ENCODE measurements at places on chromosomes 1 and 21.

GRCh38 chr1:205519541-205520131 is 15.2 kb downstream of the CDK18 start:
- DNase-seq: no peak

DNA sequence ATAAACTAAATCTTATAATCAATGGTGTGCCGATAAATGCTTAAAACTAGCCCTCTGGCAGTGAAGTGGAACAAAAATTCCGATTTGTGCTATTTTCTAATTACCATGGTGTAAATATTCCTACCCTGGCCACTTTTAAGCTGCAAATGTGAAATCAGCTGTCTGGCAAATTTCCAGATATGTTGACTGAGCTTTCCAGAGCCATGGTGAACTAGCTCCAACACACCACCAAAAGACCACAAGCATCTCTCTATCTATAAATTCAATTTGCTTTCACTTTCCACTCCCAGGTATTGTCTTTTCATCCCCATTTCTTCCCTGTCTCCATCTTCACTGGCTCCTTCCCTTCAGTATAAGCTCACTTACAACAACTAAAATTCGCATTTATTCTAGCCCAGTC is 152.3 kb upstream of the RGS18 start:
- DNase-seq: no peak

DNA sequence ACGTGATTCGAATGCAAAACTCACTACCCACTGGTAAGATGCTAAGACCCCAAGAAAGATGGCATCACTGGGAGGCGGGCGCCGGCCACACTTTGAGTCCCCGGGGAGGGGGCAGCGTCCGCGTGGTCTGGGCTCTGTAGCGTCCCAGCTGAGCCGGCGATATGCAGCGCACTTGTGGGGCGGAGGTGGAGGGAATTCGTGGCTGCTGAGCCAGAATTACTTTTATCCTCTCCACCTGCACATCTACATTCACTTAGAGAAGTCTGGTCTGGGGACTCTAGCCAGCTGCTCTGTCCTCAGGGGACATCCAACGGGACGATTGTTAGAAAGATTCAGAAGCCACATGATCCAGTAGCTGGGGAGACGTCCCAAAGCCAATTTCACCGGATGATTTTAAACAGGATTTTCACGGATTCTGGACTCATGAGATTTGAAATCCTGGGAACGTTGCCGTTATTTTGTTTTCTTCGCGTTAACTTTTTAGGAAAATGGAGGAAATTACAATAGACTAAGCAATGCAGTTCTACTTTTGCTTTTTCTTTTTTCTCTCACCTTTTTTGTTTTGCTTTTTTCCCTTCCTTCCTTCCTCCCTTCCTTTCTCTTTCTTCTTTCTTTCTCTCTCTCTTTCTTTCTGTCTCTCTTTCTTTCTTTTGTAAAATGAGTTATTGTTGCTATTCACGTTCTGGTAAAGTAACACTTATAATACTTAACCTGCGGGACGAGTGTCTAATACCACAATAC is 1.3 kb downstream of the JAM2 start:
- DNase-seq: peak; percentile 16

DNA sequence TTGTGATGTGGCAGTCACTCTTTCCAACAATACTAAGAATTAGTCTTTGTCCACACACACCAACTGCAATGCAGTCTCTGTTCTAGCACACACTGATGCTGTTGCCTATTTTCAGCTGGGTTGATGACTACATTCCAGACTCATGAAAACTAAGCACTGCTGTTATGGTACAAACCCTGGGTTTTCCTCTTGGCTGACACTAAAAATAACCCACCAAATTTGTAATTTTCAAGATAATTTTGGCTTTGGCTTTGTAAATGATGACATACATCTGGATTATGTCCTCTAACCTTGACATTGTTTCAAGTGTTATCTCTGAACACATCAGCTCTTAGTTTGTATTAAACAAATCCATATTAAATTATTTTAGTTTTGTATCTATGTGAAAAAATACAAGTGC is 444.8 kb downstream of the PTPRC start:
- DNase-seq: peak; percentile 65

DNA sequence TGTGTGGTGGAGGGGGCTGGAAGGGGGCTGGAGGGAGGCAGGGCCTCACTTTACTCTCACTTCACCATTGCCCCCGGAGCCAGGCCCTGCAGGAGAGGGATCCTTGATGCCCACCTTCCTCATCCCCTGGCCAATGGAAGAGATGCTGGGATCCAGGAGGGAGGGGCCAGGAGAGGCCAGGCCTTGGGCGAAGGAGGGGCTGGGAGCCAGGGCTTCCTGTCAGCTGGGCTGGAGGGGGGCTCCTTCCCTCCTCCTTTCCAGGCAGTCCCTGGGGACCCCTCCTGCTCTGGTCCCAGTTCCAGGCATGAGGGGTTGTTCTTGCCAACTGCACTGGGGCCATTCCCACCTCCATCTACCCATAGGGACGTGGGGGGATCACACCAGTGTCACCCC is 5.7 kb downstream of the AHDC1 start:
- peak; percentile 64 for DNase-seq

DNA sequence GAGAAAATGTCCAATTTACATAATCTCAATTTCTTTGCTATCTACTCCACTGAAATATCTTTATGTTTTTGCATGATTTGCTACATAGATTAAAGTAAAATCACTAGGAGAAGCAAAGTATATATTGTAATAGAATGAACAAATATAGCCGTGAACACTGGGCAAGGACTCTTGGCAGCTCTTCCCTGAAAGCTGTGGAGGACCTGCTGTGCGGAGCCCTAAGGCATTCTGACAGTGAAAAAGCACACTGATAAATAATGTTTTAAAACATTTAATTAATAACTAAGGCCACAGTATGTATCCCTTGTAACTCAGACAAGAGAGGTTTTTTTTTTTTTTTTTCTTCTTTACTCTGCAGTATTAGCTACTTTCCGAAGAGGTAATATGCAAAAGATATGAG is 256.1 kb upstream of the DPYD start:
- no peak for DNase-seq

DNA sequence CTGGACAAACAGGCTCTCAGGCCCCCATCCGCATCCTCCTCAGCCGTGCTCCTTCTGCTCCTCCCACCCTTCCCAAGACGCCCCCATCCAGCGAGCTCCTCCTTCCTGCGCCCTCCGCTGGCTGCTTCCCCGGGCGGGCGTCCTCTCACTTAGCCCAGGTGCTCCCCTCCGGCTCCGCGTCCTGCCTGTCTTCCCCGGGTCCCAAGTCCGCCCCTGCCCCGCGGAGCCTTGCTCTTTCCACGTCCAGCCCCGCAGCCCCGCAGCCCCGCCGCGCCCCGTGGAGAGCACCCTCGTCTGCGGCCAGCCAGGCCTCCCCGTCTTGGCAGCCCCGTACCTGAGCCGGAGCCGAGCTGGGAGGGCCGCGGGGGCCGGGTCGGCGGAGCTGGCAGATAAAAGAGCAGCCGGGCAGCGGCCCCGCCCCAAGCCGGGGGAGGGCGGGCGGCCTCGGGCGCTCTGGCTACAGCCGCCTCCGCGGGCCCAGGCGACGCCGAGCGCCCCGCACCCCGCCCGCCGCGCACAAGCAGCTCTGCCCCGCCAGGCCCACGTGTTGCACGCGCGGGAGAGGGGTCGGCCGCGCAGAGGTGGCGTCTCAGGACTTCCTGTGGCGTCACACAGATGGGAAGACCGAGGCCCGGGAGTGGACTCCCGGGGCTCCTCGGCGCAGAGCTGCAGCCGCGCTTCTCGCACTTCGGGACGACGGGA is at the start of gene PAQR7:
Gene PAQR7 (minus strand): TSS at position 555 of the 702 bp plus-strand sequence. CDS start 11,869 bp downstream, outside the sequence.
- peak; percentile 85 for DNase-seq

- DNase-seq: peak; percentile 48
Observed at GRCh38 chr1:197521118-197521739, 253.2 kb downstream of the CRB1 start.

- DNase-seq: no peak
Observed at GRCh38 chr1:79507770-79508169, 501.2 kb upstream of the ADGRL4 start.

DNA sequence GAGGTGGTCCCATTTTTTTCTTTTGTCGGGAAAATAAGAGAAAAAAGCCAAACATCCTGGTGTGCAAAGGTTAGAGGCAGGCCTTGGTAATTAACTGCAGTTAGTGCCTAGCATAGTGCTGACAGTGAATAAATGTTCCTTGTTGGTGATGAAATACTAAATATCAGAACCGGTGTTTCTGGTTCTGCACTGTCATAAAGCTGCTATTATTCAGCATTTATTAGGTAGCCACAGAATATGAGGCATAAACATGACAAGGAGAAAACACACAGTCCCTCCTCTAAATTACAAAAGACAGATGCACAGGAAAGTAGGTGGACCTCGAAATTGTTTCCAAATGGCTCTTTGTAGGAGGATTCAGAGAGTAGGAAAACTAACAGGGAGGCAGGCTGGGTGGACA is 122.0 kb upstream of the ADGRL2 start:
- no peak for DNase-seq

DNA sequence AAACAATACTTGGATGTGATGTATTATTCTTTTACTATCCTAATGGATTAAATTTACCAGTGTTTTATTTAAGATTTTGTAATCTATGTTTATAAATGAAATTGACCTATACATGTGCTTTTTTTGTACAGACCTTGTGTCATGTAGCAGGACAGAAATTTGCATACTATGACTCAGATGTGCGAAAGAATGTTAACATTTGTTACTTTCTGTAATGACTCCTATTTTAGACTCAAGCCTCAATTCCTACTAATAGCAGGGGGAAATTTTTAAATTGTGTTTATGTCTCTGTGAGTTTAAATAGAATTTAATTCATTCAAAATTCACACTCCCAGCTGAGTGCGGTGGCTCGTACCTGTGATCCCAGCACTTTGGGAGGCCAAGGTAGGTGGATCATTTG is 21.8 kb upstream of the RIMKLA start:
- no peak for DNase-seq

- no peak for DNase-seq
Observed at GRCh38 chr21:43923391-43923790, 58.4 kb downstream of the AGPAT3 start.

DNA sequence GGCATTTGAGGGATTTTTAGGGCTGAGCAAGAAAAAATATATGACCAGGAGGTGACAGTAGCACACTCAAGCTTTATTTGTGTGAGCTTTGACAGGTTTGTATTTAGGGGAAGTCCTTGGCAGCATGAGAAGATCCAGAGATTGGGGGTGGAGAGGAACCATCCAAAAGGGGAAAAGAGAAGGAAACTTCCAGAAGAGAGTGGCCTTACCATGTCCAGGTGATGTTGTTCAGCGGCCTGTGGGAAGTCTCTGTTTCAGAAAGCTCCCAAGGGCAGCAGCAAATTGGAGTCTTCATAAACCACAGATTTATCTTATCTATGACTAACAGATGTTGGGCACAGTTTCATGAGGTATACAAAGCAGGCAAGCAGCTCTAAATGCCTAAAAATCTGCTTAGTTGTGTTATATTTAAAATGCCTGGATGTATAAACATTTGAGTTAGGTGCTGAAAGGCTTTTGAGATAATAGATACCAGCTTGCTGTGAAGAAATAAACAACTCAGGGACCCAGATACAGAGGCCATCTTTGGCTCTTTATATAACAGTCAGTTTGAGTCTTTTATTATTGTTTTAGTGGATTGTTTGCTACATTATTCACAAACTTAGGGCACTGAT is 21.2 kb upstream of the ADAR start:
- DNase-seq: no peak

DNA sequence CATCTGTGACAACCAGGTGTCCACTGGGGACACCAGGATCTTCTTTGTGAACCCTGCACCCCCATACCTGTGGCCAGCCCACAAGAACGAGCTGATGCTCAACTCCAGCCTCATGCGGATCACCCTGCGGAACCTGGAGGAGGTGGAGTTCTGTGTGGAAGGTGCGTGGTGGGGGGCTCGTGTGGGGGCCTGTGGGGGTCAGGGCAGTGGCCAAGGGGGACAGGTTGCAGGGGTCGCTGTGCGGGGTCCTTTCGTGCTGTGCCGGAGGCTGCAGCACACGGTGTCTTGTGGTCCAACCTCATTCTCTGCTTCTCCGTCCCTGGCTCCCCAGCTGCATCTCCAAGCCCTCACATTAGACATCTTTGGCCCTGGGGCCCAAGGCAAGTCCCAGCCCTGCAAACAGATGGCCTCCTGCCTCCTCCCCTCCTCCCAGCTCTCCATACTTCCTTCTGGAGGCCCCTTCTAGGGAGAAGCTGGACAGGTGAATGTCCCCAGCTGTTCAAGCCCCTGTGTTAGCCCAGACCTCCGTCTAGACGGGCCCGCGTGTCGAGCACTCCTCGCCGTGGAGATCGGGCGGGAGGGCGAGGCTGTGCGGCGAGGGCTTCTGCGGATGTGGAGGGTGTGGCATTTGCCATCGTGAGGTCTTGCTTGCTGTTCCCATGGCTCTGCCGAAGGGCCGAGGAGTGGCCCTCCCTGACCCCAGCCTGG is 2.5 kb downstream of the AGRN start:
- no peak for DNase-seq

GRCh38 chr21:29849735-29850176 is 90.0 kb downstream of the GRIK1 start:
- DNase-seq: peak; percentile 58

- peak; percentile 90 for DNase-seq
Observed at GRCh38 chr1:36136535-36136934, 11.5 kb upstream of the COL8A2 start.

- DNase-seq: peak; percentile 64
Observed at GRCh38 chr1:12208764-12209494, 20.9 kb upstream of the VPS13D start.

DNA sequence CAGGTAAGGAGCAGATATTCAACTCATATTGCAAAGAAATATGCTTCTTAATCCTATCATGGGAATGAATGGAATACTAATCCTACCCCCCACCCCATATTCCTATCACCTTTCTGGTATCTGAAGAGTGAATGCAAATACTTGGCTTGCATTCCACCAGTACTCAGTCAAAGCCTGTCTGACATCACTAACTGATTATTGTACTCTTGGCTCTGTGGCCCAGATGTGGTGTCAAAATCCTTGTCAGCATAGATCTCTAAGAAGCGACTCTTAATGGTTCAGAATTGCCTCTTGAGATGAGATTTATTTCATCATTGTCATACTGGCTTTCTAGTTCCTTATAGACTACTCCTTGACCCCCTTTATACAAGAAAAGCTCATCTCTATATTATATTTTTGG is 604.6 kb downstream of the ADGRL2 start:
- DNase-seq: no peak

- DNase-seq: peak; percentile 7
Observed at GRCh38 chr1:215055281-215055935, 27.1 kb upstream of the KCNK2 start.

- no peak for DNase-seq
Observed at GRCh38 chr1:230730977-230731376, 16.2 kb upstream of the CAPN9 start.

DNA sequence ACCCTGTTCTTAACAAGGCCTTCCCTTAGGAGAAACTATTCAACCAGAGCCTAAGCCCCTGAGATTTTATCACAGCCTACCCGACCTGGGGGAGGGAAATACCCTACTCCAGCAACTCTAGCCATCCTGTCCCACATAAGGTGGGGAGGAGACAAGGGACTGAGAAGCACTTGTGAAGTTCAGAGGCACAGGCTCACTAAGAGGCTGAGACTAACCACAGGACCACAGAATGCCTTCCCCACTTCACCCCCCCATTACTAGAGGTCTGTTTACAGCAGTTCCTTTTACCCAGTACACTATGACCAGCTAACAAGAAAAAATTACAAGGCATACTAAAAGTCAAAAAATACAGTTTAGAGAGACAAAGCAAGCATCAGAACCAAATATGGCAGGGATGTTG is 86.8 kb downstream of the TEX35 start:
- no peak for DNase-seq

- no peak for DNase-seq
Observed at GRCh38 chr1:184461321-184461720, 74.5 kb downstream of the C1orf21 start.

GRCh38 chr1:26029864-26030481 is 8.4 kb downstream of the EXTL1 start:
- DNase-seq: no peak

Data from fibroblast of skin of back (primary cell).